Mammary epithelial cell (primary cell): ENCODE measurements at places on chromosomes 13 and 19.

GRCh38 chr19:2869618-2870017, 2.5 kb downstream of the ZNF556 start:
- no peak for DNase-seq

DNA sequence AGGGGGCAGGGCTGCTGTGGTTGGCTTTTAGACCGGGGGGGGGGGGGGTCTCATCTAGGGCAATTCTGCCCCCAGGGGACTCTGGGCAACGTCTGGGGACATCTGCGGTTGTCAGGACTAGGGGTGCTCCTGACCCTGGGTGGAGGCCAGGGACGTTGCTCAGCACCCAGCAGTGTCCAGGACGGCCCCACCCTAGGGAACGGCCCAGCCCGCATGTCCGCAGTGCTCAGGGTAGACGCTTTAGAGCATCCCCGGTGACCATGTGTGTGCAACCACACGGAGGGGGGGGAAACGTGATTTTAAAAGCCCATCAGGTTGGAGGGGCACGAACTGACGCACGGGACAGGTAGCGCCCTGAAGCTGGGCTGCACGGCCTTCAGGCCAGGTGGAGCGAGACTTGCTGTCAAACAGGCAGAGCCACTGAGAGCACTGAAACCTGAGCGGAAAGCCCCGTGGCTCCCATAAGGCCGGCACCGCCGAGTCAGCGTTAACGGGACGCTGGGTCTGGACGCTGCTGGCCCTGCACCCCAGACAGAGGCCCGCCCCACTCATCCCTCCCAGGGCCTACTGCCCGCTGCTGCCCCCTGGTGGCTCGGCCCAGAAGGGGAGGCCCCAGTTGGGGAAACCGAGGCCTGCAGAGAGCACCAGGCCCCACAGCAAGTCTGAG, 8.3 kb downstream of the CACTIN start:
- no peak for DNase-seq

GRCh38 chr13:25684491-25684890, 312.7 kb downstream of the ATP8A2 start:
- no peak for DNase-seq

- peak; percentile 51 for DNase-seq
Observed at GRCh38 chr13:83286737-83287136, 595.5 kb downstream of the SLITRK1 start.

DNA sequence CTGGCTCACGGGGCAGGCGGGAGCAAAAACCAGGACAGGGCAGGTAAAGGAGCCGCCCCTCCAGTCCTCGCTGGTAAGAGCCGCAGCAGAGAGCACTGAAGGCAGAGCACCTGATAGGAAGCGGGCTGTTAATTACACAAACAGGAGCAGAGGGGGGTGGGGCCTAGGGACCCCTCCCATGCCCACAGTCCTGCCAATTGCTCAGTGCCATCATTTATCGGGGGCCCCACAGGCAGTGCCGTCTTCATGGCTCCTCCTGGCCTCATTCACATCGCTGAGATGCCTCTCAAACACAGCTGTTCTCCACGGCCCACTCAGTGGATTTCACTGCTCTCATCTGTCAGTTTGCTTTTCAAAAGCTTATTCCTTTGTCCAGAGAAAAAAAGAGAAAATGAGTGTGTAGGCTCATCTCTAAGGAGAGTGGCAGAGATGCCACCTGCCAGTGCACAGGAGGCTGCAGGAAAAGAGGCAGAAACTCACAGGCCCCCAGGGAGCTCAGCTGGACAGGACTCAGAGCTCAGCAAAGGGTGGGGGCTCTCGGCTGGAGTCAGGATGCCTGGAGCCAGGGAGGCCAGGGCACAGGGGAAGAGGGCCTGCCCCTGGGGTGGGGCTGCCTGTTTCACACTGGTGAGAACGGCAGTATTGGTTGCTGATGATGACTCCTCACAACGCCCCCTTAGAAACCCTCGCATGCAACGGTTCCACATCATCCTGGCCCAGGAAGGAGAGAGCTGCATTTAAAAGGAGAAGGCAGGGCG, 174.6 kb downstream of the COL4A1 start:
- no peak for DNase-seq

DNA sequence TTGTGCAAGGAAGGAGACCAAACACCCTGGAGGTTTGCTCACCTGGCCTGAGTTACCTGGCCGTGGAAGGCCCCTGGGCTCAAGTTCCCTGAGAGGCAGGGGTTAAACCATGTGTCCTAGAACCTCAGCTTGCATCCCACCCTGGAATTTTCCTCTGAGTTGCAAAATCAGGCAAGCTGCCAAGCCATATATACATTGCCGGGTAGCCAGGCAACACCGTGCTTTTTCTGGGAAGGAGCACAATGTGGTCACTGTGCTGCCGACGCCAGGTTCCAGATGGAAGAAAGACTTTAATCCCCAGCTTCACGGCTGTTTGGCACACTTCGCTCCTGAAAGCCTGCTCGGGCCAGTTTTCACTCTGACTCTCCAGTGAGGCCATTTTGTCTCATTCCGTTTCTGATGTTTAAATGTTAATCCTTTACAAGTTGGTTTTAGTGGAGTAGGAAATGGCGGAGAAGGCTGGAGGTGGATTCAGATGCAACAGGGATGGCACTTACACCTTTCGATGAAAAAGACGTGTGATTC, 60.1 kb upstream of the PEG3 start:
- no peak for DNase-seq

DNA sequence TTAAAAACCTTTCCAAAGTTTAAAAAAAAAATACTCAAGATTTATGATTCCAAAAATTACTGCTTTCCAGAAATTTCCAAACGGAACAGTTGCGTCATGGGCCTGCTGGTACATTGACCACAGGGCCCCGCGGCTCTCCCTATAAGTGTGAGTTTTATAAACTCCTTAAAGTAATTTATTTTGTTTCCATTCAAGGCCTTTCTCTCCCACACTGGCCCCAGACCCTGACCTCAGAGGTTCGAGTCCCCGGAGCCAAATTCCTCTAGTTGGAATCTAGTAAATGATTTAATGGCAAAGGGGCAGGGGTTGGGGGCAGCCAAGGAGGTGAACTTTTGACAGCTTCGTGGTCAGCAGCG, 97.5 kb downstream of the INSR start:
- no peak for DNase-seq

DNA sequence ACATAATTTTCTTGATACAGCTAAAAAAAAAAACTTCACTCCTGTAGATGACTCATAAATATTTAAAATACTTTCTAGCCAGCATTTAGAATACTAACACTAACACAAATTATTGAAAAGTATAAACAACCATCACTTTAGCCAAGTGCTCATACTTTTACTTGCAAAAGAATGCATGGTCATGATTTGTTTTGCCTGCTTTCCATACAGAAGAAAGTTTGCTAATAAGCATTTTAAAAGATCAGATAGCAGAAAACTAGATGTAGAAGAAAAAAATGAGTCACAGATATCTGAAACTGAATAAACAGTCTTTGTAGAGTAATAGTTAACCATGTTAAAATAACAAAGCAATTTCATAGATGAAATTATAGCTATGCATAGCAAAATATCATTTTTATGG, 2280.4 kb upstream of the PCDH20 start:
- no peak for DNase-seq
